Astrocyte of the hippocampus (primary cell): ENCODE measurements at places on chromosomes 4 and X.

- DNase-seq: no peak
Observed at GRCh38 chr4:98469771-98470170, 188.6 kb downstream of the TSPAN5 start.

DNA sequence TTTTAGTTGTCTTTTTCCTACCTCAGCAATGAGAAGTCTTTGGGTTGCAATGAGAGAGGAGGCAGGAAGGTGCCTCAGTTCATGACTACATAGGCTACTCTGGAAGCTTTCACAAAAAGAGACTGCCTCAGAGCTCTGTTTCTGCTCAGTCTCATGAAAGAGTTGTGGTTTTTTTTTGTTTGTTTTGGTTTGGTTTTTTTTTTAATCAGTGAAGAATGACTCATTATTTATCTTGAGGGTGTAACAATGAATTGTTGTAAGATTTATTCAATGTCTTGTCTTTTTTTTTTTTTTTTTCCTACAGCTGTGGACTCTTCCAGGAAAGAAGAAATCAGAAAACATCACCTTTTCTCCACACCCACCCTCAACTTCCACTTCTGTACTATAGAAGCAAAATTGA, 67.5 kb upstream of the CXCL13 start:
- peak; percentile 44 for DNase-seq

GRCh38 chrX:107728371-107729099, 47.1 kb downstream of the TSC22D3 start:
- DNase-seq: no peak

- peak; percentile 69 for DNase-seq
Observed at GRCh38 chrX:129833153-129833990, 10.3 kb downstream of the ZDHHC9 start.

GRCh38 chr4:71553605-71554004, 214.8 kb downstream of the SLC4A4 start:
- DNase-seq: peak; percentile 45

DNA sequence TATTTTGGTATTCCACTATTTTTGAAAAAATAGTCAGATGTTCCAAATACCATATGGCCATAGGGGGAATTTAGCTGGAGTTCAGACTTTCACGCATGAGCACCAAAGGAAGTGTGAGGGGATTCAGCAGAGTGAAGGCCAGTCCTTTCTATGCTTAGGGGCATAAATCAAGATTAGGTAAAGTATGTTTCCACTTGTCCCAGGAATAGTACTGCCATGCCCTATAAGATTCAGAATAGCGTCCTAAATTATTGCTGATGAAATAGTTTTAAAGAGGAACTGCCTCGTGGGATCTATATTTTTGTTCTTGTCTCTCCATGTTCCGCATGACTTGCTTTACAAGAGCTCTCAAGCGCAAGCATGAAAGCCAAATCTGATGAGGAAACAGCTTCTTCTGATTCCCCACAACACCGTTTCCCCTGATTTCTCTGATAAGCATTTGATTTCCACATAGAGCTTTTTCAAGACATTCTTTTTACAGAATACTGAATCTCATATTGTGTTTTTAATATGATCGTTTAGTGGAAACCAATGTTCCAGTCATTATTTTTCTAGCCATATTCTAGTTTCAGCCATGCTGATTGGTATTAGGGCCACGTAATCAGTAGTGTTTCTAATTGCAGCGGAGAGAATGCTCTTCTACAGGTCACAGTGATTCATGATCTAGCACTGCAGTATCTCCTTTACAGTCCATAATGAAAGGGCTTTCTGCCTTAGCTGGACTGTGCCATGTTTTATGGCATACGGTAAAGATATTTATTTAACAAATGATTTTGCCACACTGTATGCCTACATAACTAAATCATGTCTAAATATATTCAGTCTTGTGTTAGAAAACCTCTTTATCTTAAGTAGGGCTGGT, 492.3 kb downstream of the CENPC start:
- DNase-seq: no peak

DNA sequence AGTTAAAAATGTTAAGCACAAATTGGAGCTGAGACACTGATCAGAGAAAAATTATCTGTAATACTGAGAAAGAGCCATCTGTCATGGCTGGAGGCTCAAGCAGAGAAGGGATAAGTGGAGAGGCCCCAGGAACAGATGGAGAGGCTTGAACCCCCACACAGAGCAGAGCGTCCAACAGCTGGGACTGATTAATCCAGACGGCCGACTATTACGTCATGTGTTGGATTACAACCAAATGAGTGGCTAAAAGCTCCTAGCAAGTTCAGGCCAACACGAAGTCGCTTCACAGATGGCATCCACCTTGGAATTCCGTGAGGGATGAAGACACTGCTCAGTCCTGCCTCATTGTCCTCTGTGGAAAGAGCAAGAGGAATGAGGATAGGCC, 57.7 kb upstream of the ATXN3L start:
- peak; percentile 66 for DNase-seq

DNA sequence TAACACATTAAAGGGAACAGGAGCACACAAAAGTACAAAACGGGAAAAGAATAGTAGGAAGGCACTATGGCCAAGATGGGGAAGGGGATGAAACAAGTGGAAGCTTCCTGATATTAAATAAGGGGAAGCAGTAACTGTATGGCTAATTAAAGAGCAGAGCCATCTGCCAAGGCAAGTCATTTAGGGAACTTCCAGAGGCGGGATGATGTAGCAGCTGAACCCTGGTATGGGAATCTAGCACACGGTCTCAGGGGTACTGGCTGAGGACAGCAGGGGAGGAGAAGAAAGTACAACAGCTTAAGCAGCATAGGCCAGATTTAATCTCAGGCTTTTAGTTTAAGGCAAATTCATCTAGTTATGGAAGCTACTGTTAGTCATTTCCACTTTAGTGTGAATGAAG, 59.1 kb downstream of the IGFBP7 start:
- DNase-seq: no peak

DNA sequence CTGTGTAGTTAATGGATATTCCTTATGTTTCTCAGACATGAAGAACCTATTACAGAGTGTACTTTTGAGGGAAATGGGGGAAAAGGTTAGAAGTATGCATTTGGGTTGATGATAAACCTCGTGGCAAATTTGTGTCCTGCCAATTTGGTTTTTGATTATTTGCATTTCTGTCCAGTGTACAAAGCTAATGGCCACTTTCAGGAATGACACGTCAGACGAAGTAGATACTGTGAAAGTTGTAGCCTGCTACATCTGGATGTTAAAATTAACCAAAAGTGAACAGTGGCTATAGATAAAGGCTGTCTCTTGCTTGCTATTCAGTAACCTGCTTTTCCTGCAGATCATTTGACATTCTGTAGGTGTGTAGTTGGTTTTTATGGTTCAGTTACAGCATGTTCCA, 1.0 kb downstream of the PRDX4 start:
- DNase-seq: no peak

DNA sequence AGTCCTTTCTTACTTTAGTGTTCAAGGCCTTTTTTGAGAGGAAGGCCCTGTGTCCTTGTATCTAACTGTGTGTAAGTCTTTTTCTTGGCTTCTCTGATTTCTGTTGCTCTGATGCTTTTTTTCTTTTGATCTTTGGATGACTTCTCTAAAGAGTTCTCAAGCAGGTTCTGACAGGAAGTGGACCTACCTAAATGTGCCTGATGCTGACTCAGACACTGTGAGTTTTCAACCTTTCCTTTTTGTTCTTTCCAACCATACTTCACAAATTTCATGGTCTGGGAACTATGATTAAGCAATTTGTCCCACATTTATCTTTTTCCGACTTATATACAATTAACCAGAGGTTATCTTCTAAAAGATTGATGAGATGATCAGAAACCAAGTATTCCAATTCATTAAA, 96.5 kb downstream of the SYTL5 start:
- no peak for DNase-seq

DNA sequence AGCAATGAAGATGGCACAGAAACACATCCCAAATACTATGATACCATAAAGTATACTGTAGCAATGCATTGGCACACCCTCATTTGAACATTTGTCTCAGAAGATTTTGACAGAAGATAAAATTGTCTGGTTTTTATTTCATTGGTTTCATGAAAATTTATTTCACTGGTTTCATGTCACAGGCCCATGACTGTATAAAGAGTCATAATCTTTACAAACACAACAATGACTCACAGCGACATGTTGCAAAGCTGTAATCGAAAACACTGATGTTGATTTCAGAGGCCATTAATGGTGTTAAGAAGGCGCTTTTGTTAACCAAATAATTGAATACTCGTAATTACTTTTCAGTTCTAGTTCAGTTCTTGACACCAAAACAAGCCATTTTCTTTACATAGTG, 8.1 kb upstream of the DTHD1 start:
- no peak for DNase-seq

GRCh38 chr4:105092768-105093167, 53.9 kb upstream of the TET2 start:
- no peak for DNase-seq

DNA sequence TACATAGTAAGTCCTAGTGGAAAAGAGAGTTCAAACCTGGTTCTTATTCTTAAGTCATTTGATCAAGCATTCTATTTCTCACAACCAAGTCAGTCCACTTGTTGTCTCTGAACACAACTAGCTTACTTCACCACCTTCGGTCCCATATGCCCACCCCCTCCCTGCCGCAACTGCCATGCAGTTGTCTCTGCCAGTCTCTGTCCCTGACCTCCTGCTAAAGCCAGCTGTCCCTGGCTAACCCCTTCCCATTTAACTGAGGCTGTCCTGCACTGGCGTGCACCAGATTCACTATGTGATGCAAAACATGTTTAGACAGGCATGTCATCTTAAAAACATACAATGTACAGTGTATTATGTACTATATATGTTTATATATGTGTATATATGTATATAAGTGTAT, 12.7 kb downstream of the FRAS1 start:
- DNase-seq: no peak

DNA sequence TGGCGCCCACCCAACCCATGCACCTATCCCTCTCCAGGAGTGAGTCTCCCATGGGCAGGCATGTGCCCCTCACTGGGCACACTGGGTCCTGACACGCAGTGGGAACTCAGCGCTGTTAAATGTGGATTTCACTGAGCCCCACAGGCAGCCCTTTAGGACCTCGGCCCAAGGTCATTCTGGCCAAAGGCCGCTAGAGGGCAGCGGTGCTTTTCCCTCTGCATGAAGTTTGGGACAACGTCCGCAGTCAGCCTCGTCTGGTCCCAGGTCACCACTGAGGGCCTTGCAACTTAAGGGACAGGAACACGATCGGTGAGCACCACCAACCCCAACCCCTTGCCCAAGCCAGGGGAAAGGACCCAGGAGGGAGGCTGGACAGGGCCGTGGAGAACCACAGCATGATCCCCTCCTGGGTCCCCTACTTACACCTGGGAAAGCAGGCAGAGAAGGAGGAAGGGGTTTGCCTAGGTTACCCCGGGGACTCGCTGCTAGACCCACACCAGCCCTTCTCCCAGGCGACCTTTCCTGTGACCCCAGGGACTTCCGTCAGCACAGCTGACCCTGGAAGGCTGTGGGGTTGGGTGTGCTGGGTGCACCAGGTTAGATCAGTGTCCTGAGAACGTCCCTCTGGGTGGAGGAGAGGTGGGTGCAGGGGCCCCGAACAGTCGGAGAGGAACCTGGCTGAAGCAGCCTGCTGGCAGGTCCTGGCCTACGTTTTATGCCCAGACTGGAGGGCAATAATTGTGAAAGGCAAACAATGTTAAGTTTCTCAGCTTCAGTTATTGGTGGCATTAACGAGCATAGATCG, 24.0 kb downstream of the CYTL1 start:
- DNase-seq: peak; percentile 80

- peak; percentile 63 for DNase-seq
Observed at GRCh38 chrX:103211012-103211715, 3.7 kb upstream of the BEX4 start.

DNA sequence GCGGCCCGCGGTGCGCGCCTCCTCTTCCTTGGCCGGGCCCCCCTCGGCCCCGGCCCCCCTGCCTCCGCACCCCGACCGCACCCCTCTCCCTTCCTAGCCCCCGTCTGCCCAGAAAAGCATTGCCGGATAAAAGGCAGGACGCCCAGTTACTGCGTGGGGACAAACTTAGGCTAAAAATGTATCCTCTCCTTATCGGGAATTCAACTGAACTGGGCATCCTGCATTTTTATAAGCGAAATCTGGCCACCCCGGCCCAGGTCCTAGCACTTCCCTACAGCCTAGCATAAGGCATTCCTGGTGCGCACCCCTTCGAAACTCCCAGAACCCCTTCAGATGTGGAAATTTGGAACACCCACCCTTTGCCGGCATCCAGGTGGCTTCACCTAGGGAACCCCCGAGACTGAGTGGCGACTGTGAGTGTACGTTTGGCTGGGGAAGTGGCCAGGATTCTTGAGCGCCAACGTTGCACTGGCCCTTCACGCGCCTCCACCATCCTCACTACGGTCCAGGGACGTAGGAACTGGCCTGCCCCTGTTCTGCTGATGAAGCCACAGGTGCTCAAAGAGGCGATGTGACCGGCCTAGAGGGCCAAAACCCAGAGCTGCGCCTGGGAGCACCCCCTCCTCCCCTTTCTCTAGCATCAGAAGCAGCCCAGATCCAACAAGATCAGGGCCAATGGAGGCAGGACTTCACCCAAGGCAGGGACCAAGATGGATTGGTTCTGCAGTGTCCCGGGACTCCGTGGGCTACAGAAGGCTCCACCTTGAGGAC, 5.7 kb upstream of the RNF4 start:
- DNase-seq: no peak

GRCh38 chrX:40855411-40855810, 120.1 kb upstream of the MED14 start:
- DNase-seq: peak; percentile 21

GRCh38 chr4:1246111-1246881, 2.6 kb downstream of the CTBP1 start:
- peak; percentile 21 for DNase-seq

DNA sequence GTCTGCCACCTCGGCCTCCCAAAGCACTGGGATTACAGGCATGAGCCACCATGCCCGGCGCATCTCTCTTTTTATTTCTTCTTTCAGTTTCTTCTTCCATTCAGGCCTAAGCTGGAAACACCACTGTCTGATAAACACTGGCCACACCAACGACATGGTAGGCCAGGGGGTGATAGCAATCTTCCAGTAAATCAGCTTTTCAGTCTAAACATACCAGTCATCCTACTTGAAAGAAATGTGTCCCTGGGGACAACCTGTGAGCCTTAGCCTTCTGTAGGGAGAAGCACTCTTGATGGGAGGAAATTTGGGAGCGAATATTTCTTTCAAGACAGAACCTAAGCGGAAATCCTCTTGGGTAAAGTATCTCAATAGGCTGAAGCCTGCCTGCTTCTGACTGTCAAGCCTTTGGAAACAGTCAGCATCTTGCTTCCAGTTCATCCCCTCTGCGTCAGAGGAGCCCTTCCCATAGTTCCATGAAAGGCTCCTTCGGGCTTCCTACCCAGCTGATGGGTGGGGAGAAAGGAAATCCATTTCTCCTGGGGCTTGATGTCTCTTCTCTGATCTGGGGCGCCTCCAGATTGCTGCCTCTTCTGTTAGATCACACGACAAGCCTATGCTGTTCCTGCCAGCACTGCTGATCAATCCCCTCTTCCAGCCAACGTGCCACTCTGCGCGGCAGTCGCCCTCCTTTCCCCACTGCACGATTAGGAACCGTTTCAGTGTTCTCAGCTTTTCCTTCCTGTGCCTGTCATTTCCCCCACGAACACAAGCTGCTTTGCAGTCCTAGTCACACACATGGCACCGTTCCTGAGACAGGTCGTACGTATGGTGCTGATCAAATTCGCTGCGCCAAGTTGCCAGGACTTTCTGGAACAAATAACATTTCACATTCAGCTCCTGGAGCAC, 49.5 kb upstream of the CBR4 start:
- no peak for DNase-seq

GRCh38 chr4:164933244-164933643, 44.2 kb downstream of the TRIM61 start:
- no peak for DNase-seq
